Progenitor cell of endocrine pancreas (in vitro differentiated cells): ENCODE measurements at places on chromosomes 2 and 18. TPM values are rescaled to one million over a fixed set of nuclear protein-coding genes. Genes with fewer than 3 reads are reported as not detected.

DNA sequence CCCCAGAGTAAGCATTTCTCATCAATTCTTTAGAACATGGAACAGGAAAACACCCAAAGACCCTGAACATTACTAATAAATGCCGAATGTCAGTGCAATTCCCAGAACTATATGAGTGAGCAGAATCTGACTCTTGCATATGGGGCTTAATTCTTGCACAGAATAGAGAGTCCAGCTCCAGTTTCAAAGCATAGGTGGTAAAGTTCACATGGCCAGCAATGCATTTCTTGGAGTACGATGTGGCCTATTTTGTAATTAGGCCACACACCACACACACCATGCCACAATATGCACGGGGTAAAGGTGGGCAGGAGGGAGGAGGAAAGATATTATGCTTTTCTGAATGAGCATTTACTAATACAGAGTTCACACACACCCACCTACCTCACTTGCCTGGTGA is 56.5 kb downstream of the PLA2R1 start:
- no peak for DNase-seq

DNA sequence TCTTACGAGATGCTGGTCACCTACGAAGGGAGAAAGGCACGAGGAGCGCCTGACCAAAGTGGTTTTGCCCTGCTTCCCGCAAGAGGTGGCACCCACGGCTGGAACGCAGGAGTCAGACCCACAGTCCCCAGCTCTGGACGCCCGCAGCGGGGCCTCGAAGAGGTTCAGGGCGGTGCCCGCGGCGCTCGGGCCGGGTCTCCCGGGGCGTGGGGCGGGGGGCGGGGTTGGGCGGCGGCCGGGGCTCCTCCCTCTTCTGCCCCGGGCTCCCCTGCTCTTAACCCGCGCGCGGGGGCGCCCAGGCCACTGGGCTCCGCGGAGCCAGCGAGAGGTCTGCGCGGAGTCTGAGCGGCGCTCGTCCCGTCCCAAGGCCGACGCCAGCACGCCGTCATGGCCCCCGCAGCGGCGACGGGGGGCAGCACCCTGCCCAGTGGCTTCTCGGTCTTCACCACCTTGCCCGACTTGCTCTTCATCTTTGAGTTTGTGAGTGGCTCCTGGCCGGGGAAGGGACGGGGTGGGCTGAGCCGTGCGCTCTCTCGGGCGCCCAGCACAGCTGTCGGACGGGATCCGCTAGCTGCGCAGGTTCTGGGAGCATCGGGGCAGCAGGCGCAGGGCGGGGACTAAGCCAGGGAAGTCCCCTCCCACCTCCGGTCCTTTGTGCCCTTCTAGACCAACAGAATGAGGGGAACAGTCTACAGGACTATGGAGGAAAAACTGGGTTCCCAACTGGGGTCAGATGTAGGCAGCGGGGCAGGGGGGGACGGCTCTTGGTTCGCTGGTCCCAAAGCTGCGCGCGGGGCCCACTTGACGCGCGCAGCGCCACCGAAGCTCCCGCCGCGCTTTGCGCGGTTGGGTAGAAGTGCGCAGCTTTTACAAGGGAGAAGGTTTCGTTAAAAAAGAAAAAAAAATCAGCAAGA is at the start of gene MAL:
Gene MAL (plus strand): TSS at position 303 of the 914 bp plus-strand sequence. CDS start 85 bp downstream, at position 388.
- DNase-seq, result no peak

The INPP5D gene
- 5.3 and 9.0 TPM in 2 replicates for total RNA-seq

- no peak for DNase-seq
These were observed 1.7 kb downstream of the MEIS1 start for GRCh38 chr2:66436581-66437001.

The ACADL gene
- total RNA-seq, result 0.38 and 0.55 TPM in 2 replicates

- no peak for DNase-seq
These were observed 231.2 kb upstream of the LINC00305 start for GRCh38 chr18:64380117-64380516.

DNA sequence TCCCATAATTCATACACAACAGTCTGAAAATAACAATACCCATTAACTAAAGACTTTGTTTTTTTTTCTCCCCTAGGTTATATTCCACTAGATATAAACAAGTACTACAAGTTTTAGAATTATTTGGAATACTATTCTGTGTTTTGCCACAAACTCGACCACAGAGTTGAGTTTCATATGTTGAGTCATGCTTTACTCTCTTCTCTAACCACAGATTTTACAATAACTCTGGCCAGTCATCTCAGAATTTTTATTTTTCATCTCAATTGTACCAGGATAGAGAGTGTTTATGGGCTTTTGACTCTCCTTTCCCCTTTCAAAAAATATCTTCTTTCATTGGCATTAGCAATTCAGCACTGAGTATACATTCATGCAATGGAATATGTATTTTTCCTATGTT is 348.7 kb upstream of the GALNT5 start:
- DNase-seq, result no peak

DNA sequence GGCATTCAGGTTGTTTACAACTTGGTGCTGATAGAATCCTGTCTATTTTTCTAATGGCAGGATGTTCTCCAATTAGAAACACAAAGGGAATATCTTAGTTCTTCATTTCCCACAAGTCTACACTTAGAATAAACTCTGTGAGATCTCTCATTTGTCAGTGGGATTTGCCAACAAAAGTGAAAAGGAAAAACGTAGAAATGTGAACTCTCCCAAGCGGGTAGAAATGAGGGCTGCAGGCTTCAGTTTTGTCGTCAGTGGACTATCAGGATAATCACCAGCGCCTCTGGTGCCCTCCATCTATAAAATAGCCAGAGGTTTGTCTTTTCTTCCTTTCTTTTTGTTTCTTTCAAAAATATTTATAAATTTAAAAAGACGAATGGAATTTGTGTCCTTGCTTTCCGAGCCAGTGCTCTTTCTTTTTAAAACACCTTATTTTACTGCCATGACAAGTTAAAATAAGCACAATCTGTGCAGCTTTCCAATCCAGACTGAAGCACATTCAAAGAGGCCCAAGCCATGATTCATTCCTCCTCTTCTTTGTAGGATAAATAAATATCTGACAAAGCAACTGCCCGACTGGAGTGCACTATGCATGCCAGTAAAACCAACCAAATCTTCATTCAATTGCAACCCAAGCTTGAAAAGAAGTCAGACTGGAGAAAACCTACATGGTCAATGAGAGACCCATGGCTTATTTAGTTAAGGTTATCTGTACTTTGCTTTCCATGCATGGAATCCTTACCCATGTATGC is 185.8 kb downstream of the ANKRD44 start:
- DNase-seq, result no peak

GRCh38 chr2:27756544-27757498 is 14.7 kb upstream of the MRPL33 start:
- DNase-seq, result no peak

The OTX1 gene
- 1.0 and 1.2 TPM in 2 replicates for total RNA-seq

DNA sequence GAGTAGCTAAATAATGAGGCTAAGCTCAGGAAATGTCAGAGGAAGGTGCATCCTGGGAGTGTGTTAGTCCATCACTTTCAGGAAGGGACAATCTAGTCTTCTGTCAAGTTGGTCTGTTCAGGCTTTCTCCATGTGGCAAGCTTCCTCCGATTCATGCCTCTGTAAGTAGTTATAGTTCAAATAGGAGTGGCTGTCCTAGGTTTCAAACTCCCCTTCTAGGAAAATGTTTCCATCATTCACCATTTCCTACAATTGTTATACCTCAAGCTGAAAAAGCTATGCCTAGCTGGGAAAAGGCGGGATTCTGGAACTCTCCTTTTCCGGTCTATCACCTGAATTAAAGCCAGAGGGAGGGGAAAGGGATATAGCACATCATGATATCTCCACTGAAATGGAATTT is 287.7 kb upstream of the ZSWIM2 start:
- no peak for DNase-seq

- DNase-seq, result no peak
These were observed 11.9 kb upstream of the MSGN1 start for GRCh38 chr2:17804358-17804757.

The RIT2 gene
- not detected in 2 replicates for total RNA-seq

The SERPINB10 gene
- total RNA-seq, result not detected in 2 replicates

- DNase-seq, result no peak
These were observed 5.0 kb downstream of the RFX8 start for GRCh38 chr2:101469863-101470262.

DNA sequence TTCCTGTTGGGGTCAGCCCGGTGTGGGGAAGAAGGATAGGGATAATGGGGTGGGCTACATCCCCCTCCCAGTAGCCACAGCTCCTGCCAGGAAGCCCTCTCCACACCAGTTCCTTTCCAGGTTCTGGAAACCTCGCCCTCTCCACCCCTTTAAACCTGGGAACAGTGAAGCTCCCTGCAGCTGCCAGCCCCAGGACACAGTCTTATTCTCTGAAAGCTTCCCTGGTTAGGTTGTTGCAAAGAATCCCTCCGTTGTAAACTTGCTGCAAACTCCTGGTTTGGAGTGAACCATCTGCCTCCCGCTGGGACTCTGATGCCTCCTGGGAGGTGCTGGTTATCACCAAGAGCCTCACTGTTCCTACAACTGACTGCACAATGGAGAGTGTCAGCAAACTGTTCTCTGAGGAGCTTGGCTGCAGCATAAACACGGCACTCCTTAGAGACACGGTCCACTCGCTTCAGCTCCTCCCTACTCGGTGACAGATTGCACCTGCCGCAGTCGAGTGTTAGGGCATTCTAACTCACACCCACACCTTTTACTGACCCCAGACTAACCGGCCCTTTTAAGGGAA is 261.8 kb upstream of the RAB6C start:
- no peak for DNase-seq

DNA sequence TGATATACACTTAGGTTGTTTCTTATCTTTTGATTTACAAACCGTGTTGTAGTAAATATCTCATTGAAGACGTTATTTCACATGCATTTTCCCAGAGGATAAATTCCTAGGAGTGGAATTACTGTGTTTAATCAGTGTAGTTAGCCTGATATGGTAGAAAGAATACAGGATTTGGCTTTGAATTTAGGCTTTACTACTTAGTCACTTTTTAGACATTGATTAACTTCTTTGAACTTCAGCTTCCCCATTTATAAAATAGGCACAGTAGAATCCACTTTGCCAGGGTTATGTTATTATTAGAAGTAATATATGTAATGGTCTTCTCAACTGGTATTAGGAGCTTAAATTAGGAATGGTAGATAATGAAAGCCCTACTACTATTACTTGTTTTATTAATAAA is 27.4 kb downstream of the PSMD14 start:
- no peak for DNase-seq

The SRD5A2 gene
- total RNA-seq, result 0.07 TPM in 1 of 2 replicates, not detected in the other

The AGAP1 gene
- 43.3 and 47.2 TPM in 2 replicates for total RNA-seq

The SKOR2 gene
- not detected in 2 replicates for total RNA-seq

DNA sequence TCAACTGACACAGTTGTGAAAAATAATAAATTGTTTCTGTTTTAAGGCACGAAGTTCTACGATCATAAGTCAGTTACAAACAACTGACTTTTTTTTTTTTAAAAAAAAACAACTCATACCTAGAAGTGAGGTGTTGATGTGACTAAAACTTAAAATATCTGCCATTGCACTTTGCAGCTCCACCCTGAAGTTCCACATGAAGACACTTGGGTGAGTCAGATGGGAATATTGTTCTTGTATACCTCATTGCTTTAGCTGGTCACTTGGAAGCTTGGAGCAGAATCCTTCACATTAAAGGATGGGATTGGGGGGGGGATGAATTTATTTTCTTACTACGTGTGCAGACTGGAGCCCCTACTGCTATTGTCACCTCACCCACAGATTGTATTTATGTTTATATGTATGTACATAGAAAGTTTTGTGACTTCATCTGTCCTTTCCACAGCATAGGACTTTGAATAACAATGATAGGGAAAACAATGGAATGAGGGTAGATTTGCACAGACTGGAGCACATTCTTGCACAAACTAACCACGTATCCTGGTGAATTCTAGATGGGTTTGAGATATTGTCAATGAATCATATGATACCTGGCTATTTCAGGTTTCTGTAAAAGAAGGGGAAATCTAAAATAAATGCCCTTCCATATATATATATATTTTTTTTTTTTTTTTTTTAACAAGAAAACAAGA is 57.9 kb upstream of the ARHGAP15 start:
- no peak for DNase-seq

DNA sequence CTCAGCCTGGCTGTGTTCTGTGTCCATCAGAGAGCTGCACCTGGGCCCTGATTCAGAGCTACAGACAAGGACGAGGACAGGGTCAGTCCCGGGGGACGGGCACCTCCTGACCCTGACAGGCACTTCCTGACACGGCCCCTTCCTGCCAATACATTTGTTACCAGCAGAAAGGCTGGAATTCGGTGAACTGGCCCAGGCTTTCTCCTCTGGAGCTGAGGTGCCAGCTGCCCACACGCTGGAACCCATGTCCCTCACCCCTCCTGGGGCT is 12.3 kb upstream of the ZNF519 start:
- no peak for DNase-seq

- DNase-seq, result no peak
These were observed 280.2 kb upstream of the SOX11 start for GRCh38 chr2:5412001-5412400.

- DNase-seq, result no peak
These were observed 205.8 kb upstream of the CYRIA start for GRCh38 chr2:16871411-16871810.

GRCh38 chr2:173286153-173286809 is 68.4 kb upstream of the CDCA7 start:
- no peak for DNase-seq

The SULT1C4 gene
- 31.2 and 35.5 TPM in 2 replicates for total RNA-seq

DNA sequence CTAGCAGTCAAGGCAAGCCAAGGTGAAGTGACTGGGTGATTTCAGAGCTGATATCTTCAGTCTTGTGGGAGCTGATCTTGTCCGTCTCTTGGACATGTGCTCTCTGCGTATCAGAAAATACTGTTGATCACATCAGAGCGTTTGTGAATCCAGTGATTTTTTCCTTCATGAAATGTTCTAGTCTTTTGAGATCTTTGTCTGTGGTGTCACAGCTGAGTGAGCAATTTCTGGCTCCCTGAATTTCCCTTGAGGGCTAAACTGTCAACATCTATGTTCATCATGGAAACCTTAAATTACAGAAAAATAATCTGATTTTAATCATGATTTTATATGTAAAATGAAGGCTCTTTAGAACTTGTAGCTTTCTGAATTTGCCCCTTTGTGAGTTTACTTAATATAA is 432.0 kb downstream of the CCDC85A start:
- no peak for DNase-seq

DNA sequence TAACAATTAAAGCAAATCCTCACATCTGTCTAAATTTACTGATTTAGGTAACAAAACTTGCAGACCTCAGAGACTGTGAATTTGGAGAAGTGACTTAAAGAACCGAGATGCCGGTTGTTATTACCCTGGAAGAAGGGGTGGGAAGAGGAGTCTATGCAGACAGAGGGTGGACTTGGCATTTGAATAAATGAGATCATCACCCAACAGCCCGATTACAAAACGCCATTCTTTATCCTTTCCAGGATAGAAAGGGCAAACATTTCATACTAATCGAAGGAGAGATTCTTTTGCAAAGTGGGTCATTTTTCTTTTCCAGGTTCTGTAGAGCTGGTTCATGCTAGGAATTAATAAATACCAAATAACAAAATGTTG is 73.1 kb upstream of the TPO start:
- no peak for DNase-seq

GRCh38 chr2:164388511-164388910 is 232.8 kb downstream of the GRB14 start:
- DNase-seq, result no peak

The FOXI3 gene
- 0.57 and 0.98 TPM in 2 replicates for total RNA-seq

The DSC2 gene
- 94.1 and 96.9 TPM in 2 replicates for total RNA-seq

The CDKL4 gene
- total RNA-seq, result 1.2 and 2.0 TPM in 2 replicates
